ENCODE measurements at places on chromosomes 6 and 20.

DNA sequence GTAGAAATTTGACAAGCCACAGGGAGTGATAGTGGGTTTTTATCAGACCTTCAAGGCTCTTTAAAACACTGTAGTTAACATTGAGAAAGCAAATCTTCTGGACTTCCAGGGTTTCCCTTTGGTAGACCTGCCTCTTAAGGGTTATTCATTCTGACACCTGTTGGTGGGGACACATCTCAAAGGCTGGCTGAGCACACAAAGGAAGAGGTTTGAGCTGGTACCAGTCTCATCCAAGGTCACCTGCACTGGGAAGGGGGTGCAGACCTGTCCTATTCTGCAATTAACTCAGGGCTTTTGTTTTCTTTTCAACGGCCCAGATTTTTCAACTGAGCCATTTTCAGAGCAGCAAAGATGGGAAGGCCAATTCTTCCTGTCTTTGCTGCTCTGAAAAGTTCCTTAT lies 45.6 kb downstream of the EDN1 start:
- no peak for DNase-seq

DNA sequence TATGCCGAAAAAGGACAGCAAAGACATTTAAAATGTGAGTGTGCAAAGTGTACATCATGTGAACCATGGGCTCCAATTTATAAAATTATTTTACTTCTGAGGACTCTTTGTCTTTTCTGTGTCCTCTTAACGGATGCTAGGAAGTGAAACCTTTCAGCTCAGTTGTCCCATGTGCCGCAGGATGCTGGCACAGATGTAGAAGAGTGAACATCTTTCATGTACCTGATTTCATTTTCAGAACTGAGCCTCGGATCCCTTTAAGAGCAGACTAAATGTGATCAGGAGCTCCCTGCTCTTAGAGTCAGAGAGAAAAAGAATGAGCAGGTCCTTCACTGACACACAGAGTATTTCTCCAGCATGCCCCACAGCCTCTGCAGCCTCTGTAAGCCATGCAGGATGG lies 27.6 kb upstream of the FUCA2 start:
- no peak for DNase-seq

GRCh38 chr20:39378776-39379175 lies 416.6 kb downstream of the DHX35 start:
- DNase-seq: no peak

GRCh38 chr6:87916446-87916845 lies 131.2 kb upstream of the SPACA1 start:
- no peak for DNase-seq

- no peak for DNase-seq
Measured at GRCh38 chr6:42618686-42619085, 54.9 kb downstream of the UBR2 start.

DNA sequence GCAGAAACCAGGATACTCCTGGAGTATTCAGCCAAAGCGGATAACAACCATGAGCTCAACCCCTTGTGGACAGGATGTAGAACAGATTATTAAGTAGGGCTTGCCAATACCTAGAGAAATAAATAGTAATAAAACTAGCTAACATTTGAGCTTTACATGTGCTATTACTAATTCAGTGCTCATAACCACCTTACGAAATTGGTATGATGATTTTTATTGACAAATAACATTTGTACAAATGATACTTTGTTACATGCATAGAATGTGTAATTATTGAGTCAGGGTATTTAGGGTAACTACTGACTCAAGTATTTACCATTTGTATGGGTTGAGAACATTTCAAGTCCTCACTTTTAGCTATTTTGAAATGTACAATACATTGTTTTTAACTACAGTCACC lies 287.9 kb downstream of the CDC5L start:
- DNase-seq: no peak

DNA sequence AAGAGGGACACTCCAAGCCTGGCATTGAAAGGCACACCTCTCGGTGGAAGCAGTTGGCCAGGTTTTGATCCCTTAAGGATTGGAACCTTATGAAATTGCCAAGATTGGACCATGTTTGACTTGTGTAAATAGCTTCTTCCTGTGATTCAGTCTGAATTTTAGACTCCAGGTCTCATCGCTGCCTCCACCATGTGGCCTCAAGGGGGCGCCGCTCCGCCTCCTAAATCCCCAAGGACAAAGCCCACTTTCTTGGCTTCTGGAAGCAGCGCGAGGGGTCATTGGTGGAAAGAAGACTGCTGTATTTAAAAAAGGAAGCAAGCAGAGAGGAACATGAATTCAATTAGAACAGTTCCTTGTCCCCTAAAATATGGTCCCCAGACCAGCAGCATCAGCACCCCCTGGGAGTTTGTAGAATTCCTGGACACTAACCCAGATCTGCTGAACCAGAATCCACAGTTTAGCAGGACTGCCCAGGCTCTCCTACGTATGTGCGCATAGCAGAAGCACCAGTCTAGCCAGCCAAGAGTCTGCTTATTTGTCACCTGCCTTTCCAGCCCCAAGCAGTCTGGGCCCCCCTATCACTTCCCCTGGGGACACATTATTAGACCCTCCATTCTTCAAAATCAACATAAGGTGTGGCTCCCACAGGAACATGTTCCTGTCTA lies 108.5 kb downstream of the LY86 start:
- no peak for DNase-seq

- no peak for DNase-seq
Measured at GRCh38 chr6:52161689-52162438, 24.3 kb upstream of the IL17A start.

- peak; percentile 79 for DNase-seq
Measured at GRCh38 chr6:33585403-33586107, 5.5 kb upstream of the BAK1 start.

DNA sequence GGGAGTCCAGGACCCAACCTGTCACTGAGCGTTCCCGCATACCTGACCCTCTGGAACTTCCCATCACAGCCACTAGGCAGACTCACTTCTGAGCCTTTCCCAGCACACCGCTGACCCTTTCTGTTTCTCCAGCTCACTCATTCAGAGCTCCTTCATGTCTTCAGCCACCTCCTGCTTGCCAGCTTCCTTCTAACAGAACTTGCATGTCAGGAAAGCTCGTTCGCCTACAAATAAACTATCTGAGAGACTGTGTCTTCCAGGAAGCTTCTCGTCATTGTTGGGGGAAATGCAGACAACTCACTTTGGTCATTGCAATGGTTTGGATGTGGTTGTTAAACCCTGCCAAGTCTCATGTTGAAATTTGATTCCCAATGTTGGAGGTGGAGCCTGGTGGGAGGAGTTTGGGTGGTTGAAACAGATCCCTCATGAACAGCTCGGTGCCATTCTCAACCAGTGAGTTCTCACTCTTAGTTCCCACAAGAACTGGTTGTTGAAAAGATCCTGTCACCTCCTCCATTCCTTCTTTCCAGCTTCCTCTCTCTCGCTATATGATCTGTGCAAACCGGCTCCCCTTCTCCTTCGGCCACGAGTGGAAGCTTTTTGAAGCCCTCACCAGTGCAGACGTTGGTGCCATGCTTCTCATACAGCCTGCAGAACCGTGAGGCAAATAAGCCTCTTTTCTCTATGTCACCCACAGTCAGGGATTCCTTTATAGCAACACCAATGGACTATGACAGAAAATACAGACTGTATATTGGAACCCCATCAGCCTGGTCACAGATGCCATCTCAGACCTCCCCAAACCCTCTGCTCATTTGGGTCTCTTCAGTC lies 1.4 kb upstream of the MUC21 start:
- no peak for DNase-seq

DNA sequence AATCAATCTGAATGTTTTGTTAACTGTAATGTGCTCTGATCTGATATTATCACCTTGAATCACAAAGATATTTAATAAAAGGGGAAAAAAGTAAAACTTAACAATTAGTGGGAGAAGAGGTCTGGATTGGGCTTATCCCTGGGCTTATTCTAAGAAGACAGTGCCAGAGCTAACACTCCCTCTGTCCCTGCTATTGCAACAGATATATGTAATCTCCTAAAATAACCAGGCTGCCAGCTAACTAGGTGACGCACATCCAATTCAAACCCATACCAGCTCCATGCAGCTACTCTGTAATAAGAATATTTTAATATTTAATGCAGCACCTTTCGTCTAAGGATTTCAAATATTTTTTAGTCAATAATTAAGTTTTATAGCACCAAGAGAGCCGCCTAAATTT lies 330.1 kb upstream of the MARCKS start:
- DNase-seq: no peak

DNA sequence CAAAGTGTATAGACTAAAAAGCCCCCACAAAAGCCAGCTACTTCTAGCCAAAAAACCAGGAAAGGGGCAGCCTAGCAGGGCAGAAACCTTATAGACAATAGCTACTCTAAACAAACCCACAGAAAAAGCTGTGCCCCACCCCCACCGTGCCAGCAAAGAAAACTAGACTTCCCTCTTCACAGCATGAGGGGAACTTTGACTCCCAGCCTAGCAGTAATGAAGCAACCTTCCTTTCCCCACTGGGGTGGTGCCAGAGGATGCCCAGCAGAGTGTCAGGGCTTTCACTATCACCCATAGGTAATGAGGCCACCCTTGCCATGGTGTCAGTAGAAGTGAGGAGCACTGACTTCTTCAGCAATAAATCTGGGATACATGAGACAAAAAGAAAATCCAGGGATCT lies 99.0 kb upstream of the LGSN start:
- no peak for DNase-seq

GRCh38 chr20:25408890-25409289 lies 1.4 kb downstream of the GINS1 start:
- DNase-seq: no peak

DNA sequence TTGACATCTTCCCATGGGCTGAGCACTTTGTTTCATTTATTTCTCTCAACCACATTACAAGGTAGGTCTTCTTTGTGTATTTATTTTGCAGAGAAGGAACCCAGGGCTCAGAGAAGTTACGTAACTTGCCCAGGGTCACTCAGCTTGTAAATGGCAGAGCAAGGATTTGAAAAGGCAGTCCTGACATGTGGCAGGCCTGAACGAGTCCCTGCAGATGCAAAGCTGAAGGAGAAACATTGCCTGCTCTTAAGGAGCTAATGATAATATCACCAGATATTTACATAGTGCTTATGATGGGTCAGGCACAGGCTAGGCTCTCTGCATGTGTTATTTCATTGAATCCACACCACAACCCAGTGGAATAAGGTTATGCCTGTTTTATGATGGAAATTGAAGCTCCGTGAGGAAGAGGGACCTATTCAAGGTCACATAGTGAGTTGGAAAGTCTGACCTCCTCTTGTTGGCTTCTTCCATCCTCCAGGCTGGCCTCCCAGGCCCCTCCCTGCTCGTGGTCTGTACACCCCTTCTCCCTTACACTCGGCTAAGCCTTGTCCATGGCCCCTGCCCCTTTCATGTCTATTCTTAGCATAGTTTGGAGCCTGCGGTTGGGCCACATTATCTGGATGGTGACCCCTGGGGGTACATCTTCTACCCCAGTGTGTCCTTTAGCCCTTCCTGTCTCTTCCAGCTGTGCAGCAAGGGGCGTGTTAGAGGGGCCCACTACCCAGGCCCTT lies 12.5 kb downstream of the MYH7B start:
- DNase-seq: no peak

GRCh38 chr6:88561034-88561953 lies 395.1 kb upstream of the CNR1 start:
- no peak for DNase-seq

- no peak for DNase-seq
Measured at GRCh38 chr6:113402544-113402943, 454.6 kb upstream of the MARCKS start.

DNA sequence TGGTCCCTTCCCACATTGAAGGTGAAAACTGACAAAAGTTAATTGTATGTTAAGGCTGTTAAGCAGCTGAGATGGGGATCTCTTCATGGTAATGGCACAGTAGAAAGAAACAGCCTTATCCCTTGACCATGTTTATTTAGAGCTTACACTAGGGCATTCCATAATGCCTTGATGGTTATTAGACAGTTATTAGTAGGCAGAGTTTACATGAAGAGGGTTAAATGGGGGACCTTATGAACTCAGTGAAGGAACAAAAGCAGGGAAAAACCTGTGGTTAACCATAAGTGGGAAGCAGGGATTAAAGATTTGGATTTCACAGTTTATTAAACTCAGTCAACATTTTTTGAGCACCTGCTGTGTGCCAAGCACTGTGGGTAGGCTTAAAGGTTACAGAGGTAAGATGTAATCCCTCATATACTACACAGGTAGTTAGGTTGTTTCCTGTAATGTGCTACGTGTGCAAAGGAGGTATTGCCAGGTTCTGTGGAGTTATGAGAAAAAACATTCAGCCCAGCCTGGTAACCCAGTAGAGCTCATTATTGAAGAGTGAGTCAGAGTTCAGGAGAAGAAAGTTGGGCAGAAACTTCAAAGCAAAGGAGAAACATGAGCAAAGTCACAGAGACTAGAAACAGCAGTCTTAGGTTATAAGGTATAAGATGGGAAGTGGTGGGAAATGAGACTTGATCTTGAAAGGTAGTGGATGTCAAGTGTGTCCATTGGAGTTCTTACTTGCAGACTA lies 32.3 kb upstream of the GNRH2 start:
- DNase-seq: no peak

- DNase-seq: no peak
Measured at GRCh38 chr6:89596056-89596455, 42.5 kb downstream of the LYRM2 start.

DNA sequence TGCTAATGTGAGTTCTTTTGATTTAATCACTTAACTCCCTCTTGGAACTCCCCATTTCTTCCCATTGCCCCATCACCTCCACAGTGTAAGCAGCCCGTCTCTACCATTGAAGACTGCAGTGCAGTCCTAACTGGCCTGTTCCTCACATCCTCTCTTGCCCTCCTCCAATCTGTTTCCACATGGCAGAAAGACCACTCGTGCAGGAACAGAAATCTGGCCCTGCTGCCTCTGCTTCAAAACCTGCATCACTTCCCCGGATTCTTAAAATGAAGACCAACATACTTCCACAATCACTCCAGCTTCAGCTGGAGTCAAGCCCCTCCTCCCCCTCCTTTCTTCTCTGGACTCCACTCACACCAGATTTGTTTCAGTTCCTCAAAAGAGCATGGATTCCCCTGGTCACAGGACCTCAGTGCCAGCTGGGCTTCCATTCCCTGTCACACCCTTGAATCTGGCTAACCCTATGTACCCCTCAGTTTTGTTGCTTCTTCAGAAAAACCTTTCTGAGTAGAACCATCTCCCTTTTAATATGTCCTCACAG lies 802.3 kb downstream of the MAFB start:
- DNase-seq: no peak

DNA sequence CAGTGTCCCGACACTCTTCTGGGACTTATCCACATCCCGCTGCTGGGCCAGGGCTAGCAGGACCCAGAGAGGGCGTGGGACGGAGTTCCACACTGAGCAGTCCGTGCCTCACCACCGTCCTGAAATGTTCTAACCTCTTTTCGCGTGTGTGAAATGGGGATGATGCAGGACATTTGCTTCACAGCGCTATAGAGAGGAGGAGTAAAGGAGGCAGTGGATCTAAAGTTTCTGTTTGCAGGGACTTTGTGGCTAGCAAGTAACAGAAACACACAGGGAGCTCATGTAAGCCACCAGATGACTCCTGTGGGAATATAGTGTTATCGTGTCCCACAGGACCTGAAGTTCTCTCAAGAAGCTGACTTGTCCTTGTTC lies 634 bp downstream of the ITPA start:
- no peak for DNase-seq

GRCh38 chr6:31972709-31973350 lies 892 bp upstream of the DXO start:
- DNase-seq: no peak

Data from stimulated activated CD4-positive, alpha-beta T cell treated with anti-CD3 and anti-CD28 coated beads, TNF-alpha, amount 100 ng/mL, for 48 hours (primary cell).